NB4 (cell line): ENCODE measurements at places on chromosomes 11 and 22.

GRCh38 chr11:8964324-8965320 lies at the start of gene TMEM9B:
TSS of gene TMEM9B (minus strand) at chr11:8964442. CDS start at chr11:8964313, 129 bp downstream.
- peak; percentile 91 for DNase-seq

DNA sequence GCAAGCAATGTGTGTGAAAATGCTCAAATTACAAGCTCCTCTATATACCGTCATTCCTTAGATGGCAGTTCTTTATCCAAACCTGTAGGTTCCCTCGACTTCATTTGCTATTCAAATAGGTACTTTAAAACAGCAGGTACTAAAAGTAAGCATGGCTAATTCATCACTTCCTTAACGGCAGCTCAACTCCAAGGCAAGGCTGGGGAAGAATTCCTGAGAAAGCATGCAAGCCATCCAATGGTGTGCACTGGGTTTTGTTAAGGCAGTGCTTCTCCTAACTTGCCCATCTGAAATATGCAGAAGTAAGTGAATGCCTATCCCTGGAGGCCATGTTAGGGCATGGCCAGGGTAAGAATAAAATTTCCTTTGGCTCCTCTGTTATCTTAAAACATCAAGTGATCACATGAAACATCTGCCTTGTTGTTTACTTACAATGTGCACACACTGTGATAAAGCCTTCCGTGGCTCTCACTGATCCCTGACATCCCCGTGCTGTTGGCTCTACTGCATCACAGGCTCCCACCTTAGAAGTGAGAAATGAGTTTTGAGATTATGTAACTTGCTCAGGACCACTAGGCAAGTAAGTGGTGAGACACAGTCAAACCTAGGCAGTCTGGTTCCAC lies 52.1 kb downstream of the SMCO4 start:
- DNase-seq: no peak

DNA sequence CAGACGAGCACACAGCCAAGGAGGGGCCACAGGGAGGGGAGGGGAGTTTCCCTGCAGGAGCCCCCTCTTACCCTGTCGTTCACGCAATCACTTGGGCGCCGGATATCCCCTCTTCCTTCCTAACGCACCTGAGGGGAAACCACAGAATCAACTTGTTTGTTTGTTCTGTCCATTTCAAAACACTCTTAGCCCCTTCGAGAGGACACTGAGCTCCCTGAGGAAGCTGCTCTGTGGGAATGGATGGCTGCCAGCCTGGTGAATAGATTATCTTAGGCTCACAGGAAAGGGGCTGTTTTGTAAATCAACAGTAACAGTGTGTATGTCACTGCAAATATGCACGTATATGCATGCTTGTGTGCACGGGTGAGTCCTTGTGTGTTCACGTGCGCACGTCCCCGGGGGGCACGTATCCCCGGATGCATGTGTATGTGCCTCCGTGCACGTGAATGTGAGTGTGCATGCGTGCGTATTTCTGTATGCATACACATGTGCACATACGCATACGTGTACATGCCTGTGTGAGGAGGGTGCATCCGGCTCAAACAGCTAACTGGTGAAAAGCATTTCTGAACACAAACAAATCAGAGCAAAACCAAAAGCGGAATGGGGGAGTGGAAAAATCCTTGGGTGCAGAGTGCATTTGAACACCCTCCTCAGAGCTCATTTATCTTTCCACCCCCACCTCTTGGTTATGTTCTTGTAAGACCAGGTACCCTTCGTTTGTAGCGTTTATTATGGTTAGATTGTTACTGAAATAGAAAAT lies 7.2 kb downstream of the ARSA start:
- peak; percentile 31 for DNase-seq

- no peak for DNase-seq
Observed at GRCh38 chr11:70030412-70030811, 47.7 kb upstream of the ANO1 start.

GRCh38 chr11:96424693-96425092 lies 34.9 kb downstream of the JRKL start:
- DNase-seq: no peak

- peak; percentile 59 for DNase-seq
Observed at GRCh38 chr11:7892840-7893254, 38.2 kb downstream of the OR10A6 start.

DNA sequence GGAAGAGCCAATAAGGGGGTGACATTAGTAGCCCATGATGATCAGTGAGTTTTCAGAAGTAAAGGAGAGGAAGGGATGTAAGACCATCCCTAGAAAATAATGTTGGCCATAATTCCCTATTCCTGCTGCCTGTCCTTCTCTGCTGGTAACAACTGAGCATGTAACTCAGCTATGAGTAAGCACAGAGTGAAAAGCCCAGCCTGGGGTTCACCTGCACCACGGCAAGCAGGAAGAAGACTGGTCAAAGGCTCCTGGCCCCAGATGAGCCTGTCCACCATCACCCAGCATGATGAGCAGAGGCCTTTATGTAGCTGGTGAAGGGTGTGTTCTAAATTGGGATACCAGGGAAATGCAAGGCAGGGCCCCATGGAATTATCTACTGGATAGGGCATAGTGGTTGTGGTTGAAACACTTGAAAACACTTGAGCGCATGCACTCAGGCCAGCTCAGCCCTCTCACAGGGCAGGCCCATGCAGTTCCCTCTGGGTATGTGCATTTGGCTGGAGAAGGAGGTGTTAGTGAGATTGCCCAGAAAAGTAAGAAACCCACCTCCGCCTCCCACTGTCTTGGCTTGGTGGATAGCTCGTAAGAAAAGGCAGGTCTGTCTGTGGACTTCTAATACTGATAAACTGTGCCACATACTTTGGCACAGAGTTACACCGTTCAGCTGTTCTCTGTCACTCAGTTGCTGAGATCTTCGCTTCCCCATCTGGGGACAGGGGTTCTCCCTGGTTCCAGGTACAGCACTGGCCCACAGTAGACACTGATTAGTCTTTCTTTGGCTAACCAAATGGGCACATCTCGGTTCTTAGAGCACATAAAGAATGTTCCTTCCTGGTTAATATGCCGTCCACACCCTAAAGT lies 86.8 kb downstream of the AMOTL1 start:
- no peak for DNase-seq

GRCh38 chr11:101563166-101563565 lies 20.6 kb downstream of the TRPC6 start:
- no peak for DNase-seq

GRCh38 chr11:32494629-32495028 lies 59.3 kb upstream of the WT1 start:
- no peak for DNase-seq

DNA sequence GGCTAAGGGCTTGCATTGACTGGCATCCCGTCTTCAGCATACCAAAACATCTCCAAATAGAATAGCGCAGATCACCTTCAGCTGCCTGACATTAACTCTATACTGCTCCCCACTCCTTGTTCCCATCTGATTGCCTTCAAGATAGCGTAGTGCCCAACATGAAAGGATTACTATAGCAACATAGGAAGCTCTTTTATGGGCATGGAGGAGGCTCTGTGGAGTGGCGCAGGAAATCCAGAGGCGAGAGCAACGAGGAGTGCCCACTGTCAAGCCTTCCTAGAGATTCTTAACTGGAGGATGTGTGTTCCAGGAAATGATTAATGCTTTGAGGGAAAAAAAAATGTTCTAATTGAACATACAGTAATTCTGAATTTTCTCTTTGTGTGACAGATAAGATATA lies 213.3 kb downstream of the CADM1 start:
- DNase-seq: no peak

DNA sequence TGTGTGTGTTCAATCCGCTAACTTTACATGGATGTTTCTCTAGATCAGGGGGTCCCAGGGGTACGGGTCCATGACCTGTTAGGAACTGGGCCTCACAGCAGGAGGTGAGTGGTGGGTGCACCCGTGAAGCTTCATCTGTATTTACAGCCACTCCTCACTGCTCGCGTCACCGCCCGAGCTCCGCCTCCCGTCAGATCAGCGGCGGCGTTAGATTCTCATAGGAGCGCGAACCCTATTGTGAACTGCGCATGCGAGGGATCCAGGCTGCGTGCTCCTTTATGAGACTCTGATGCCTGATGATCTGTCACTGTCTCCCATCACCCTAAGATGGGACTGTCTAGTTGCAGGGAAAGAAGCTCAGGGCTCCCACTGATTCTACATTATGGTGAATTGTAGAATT lies 31.9 kb downstream of the MRGPRD start:
- DNase-seq: no peak

DNA sequence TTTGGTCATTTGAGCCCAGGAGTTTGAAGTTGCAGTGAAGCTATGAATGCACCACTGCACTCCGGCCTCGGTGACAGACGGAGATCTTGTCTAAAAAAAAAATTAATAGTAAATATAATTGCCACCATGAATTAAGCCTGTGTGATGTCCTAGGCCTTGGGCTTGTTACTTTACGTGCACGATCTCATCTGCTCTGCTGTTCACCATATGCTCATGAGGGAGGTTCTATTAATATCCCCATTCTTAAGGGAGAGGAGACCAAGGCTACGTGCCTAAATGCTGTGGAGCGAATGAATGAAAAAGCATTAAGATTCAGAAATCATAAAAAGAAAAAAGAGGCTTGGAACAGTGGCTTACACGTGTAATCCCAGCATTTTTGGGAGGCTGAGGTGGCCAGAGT lies 2.6 kb upstream of the ATG2A start:
- no peak for DNase-seq

DNA sequence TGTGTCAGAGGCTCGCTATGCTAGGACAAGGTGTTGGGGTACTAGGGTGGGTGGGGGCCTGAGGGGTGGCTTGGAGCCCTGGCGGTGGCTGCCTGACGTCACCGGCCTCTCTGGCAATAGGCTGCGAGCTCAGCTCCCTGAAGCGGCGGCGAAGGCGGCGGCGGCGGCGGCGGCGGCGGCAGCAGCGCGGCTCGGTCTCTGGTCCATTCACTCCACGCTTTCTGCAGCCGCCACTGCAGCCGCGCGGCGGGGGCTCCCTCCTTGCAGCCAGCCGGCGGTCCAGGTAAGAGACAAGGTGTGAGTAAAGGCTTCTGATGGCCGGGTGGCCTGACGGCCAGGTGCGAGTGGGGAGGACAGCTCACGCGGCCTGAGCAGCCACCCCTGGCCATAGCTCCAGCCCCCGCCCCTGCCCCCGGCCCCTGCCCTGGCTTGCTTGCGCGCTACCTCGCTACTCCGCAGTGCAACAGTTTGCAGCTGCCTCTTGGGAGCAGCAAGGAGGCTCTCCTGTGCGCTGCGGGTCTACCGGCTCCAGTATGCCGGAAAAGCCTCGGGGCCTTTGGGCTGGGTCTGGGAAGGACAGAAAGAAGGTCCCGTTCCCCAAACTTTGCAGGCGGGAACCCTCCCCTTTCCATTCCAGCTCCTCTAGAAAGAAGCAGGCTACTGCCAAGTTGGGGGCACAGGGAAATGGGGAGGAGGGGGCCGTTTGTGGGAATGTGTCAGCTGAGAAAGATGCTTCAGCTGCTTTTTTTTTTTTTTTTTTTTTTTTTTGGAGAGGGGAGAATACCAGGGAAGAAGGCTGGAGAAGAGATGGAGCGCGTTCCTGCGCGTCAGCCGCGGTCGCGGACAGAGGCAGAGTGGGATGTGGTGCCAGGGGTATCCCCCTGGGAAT lies at the start of gene C11orf87:
TSS of gene C11orf87 (plus strand) at position 210 of the 889 bp plus-strand sequence. CDS start 1,444 bp downstream, outside the sequence.
- DNase-seq: no peak

GRCh38 chr11:36265793-36266628 lies 23.2 kb downstream of the COMMD9 start:
- peak; percentile 56 for DNase-seq

DNA sequence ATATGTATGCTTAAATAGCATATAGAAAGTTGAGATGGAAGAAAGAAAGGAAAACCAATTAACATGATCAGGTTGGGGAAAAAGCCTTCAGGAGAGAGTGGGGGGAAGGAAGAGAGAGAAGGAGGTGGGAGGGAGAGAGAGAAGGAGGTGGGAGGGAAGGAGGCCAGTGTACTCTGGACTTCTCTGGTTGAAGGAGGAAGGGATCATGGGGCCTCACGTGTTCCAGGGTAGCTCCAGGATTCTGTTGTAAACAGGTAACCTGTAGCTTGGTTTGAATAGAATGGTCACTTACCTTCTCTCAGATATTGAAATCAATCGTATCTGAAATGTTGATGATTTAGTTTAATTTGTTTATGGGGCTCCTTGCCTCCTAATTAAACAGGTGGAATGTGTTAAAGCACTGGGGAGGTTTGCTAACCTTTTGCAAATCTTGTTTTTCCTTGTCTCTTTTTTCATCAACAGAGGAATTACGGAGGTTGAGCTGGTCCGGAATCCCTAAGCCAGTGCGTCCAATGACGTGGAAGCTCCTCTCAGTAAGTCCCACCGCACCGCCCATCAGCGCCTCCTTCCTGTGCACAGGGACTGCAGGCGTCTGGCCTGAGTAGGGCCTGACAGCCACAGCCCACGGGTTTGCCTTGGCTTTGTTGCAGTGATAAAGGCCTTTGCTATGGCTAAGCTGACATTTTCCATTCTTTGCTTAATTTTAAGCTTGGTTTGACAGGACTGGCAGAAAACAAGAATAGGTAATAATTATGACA lies 115.9 kb downstream of the TBC1D22A start:
- peak; percentile 42 for DNase-seq

DNA sequence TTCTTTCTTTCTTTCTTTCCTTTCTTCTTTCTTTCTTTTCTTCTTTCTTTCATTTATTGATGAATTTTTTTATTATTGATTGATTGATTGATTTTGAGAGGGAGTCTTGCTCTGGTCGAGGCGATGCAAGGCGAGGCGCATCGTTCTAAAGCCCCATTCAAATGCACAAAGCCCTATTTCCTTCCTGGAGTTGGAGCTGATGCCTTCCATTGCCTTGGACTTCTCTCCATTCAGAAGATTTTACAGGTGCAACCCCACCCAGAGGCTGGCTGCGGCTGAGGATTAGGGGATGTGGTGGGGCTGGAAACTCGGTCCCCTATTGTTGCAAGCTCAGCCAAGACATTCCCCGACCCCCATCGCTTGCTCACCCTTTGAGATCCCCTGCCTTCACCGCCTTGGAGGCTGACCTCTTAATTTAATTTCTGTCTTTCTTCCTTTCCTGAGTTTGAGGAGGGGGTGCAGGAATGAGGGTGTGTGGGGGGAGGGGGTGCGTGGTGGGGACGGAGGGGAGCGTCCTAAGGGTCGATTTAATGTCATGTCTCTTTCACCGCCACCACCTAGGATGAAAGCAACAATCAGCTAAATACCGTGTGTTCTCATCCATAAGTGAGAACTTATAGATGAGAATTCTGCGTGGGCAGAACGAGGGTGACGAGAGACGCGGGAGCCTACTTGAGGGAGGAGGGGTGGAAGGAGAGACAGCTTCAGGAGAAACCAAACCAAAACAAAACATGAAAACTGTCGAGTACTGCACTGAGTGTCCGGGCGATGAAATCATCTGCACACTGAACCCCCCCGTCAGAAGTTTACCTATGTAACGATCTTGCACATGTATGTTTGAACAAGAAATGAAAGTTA lies 3913.9 kb upstream of the OR11H1 start:
- DNase-seq: no peak

- no peak for DNase-seq
Observed at GRCh38 chr11:6345366-6345765, 25.1 kb upstream of the CAVIN3 start.

GRCh38 chr11:71112454-71112853 lies 139.9 kb downstream of the SHANK2 start:
- DNase-seq: no peak

- no peak for DNase-seq
Observed at GRCh38 chr11:17649261-17649660, 70.1 kb upstream of the MYOD1 start.
